ENCODE measurements at places on chromosomes 6 and 20.

GRCh38 chr6:29325777-29326176 is 24.3 kb downstream of the OR14J1 start:
- no peak for DNase-seq

DNA sequence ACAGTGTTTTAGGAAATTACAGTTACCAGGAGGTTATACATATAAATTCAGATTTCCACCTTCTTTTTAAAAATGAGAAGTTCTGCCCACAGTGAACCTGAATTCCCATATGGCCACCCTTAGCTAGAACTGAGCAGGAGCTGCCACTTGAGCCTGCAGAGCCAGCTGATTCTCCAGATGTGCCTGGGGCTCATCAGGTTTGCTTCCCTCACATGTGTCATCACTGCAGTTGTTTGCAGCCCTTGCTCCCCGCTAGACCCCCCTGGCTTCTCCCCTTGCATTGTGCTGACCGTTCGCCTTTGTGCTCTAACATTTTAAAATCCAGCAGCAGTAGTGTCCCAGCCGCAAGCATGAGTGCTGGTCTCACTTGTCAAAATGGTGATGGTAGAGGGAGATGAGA is 131.1 kb downstream of the UTRN start:
- no peak for DNase-seq

DNA sequence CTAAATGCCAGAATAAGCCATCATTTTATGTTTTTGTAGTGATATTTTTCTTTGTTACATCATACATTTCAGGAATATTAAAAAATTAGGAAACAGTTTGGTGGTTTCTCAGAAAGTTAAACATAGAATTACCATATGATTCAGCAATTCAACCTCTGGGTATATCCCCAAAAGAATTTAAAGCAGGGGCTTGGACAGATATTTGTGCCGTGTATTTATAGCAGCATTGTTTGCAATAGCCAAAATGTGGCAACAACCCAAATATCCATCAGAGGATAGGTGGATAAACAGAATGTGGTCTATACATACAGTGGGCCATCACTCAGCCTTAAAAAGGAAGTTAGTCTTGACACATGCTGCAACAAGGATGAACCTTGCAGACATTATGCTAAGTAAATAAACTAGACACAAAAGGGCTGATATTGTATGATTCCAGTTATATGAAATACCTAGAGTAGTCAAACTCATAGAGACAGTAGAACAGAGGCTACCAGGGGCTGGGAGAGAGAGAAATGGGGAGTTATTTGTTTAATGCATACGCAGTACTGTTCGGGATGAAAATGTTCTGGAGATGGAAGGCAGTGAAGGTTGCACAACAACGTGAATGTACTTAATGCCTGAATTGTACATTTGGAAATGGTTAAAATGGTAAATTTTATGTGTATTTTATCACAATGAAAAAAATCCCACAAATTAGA is 18.9 kb upstream of the TRAF3IP2 start:
- no peak for DNase-seq

GRCh38 chr6:52403086-52403485 is 17.1 kb upstream of the EFHC1 start:
- no peak for DNase-seq

- no peak for DNase-seq
Measured at GRCh38 chr6:10425975-10426780, 11.3 kb upstream of the TFAP2A start.

DNA sequence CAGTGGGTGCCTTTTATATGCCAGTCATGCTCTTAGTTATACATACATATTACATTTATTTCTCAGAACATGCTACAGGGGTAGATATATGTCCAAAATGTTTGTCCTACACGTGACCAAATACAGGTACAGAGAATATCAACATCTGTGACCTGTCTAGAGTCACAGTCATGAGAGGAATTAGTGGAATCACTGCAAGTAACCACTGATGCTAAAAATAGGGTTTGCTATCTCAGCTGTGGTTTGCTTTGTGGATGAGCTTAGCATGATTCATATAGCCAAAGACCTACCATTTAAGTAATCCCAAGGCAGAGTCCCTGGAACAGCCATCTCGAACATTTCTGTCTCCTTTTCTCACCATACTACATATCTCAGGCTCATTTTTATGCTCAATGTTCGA is 32.3 kb downstream of the GSTA3 start:
- DNase-seq, result no peak

DNA sequence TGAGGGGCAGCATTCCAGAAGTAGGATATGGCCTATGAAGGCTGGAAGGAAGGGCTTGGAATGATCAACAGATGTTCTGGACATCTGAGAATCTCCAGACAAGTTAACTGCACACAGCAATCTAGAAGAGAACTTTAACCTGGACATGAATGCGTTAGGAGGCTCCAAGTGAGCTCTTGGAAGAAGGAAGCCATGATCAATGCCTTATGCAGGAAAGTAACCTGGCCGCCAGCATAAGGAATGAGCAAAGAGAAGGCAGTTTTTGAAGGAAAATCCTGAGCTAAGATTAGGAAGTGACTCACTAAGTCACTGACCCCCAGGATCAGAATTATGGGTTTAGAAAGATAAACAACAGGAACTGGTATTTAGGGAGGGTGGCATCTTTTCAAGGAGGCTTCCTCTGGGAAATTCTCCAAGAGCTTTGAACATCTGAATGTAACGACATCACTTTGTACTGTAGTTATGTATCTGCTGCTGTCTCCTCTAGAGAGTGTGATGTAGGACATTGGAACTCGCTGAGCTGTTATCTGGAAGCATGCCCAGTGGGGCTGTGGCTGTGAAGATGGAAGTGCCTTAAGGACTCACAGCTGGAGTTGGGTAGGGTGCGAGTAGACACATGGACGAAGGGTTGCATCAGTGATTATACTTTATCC is 236.8 kb downstream of the PACRG start:
- no peak for DNase-seq

DNA sequence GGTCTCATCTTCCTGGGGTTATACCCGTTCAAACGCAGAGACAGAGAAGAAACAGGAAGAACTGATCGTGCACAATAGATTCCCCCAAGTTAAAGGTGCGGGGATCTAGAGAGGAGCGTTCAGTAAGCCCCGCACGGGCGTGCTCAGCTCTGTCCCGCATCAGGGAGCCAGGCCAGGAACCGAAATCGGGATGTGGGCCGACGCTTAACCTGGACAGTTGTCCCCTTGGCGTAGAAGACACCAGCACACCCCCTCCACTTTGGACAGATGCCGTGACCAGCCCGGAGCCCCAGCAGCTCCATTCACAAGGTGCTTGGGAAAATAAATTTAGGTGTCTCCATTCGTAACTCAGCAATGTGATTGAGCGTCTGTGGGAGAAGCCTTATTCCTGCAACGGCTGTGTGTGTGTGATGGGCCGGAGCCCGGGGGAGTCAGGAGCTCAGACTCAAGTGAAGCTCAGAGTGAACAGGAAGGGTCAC is 24.0 kb upstream of the GATA5 start:
- no peak for DNase-seq

Measured in activated CD4-positive, alpha-beta T cell treated with anti-CD3 and anti-CD28 coated beads, Interleukin-2, amount 50 U/mL, for 48 hours (primary cell).